ENCODE measurements at places on chromosomes 2 and 18.

GRCh38 chr2:10846110-10846861 lies 33.7 kb upstream of the PDIA6 start:
- no peak for DNase-seq

DNA sequence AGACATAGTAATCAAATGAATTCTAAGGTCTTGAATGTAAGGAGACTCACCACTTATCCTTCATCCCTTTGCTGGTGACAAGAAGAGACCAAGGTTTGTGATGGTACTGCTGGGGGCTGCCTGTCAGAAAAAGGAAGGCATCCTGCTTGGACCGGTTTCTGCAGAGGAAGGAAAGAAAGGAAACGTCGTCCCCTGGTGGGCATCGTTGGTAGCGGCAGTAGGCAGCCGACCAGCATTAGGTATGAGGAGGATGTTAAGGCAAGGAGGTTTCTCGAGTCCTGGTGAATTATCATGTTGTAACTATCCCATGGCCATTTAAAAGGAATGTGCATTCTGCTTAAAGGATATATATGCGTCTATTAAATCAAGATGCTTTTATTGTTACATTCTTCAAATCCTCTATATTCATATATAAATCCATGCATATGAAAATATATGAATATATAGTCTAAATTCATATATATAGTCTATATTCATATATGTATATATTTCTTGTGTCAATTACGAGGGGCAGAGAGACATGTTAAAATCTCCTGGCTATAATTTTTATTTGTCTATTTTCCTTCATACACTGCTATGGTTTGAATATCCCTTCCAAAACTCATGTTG lies 94.4 kb upstream of the TGFA start:
- DNase-seq = peak; percentile 55

DNA sequence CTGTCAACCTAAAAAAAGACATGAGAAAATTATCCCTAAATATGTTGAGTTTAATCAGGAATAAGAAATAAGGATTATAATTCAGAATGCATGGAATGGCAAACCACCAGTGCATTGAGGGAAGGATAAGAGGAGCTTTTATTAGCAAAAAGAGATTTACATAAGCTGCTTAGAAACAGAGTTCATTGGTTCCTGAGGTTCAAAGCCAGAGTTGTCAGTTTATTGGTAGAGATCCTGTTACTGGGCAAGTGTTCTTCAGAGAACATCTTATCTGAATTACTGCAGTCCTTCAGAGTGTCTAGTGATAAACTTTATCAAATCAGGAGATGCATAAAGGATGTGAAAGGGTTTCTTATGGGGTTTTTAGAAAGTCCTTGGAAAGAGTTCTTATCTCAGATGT lies 76.0 kb upstream of the MEX3C start:
- no peak for DNase-seq

- DNase-seq = no peak
Observed at GRCh38 chr2:32136097-32136496, 29.6 kb upstream of the SLC30A6 start.

DNA sequence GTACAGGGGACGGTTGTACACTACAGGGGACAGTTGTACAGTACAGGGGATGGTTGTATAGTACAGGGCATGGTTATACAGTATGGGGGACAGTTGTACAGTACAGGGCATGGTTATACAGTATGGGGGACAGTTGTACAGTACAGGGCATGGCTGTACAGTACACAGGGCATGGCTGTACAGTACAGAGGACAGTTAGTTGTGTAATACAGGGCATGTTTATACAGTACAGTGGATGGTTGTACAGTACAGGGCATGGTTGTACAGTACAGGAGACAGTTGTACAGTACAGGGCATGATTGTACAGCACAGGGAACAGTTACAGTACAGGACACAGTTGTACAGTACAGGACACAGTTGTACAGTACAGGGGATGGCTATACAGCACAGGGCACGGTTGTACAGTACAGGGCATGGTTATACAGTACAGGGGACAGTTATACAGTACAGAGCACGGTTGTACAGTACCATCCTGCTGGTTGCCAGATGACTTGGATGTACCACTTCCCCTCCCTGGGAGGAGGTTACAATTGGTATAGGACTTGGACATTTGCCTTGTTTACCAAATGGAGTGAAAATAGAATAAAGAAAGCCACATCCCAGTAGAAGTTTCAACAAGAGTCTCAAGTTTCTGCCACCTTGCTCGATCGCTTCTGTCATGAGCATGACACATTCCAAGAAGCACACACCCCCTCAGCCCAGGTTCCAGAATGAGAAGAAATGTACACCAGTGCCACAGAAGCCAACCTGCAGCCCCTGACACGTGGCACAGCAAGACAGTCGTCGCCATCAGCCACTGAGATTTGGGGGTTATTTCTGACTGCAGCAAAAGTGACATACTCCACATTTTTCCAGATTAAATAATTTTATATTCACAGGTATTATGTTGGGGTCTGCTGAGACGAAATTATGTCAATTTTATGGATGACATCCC lies 16.0 kb downstream of the CYRIA start:
- no peak for DNase-seq

- no peak for DNase-seq
Observed at GRCh38 chr18:35998967-35999366, 26.5 kb downstream of the RMP24 start.

DNA sequence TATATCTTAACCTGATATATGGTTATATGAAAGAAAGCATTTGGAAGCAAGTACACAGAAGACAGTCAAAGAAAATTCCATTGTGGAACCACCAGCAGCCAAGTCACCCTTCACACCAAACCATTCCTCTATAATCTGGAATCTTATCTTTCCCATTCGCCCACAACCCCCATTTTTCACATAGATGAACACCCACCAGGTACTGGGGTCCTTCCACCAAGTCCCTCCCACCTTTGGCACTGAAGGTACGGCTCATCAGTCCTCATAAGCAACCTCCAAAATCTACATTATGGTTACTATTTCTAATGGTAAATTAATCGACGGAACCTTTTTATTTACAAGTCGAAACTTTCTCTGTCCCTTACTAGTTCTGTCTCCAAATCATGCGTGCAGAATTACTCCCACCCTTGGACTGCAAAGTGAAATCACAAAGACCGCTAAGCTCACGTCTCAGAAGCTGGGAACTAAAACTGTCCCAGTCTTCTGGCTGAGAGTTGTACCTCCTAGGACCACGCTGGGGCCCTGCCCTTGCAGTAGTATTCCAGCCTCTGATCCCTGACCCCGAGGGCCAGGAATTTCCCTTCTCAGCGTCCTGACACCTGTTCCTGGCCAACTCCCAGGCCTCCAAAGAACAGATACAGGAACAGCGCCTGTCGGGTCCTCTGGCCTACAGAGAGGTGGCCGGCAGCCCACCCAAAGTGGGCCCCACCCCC lies 702 bp downstream of the OLA1 start:
- no peak for DNase-seq

DNA sequence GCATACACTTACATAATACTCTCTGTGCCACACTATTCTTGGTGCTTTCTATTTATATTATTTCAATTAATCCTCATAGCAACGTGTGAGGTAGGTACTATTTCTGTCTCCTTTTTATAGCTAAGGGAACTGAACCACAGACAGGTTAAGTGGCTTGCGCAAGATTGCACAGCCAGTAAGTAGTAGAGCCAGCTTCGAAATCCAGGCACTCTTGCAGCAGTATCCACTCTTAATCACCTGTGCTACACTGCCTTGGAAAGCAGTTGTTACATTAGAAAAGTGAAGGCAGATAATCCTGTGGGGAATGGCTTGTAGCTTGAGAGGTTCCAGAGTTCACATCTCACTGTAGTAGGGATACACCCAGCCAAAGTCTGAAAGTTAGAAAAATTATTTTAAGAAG lies 198.3 kb downstream of the LDLRAD4 start:
- DNase-seq = no peak

- DNase-seq = no peak
Observed at GRCh38 chr18:48207733-48208132, 201.4 kb downstream of the ZBTB7C start.

DNA sequence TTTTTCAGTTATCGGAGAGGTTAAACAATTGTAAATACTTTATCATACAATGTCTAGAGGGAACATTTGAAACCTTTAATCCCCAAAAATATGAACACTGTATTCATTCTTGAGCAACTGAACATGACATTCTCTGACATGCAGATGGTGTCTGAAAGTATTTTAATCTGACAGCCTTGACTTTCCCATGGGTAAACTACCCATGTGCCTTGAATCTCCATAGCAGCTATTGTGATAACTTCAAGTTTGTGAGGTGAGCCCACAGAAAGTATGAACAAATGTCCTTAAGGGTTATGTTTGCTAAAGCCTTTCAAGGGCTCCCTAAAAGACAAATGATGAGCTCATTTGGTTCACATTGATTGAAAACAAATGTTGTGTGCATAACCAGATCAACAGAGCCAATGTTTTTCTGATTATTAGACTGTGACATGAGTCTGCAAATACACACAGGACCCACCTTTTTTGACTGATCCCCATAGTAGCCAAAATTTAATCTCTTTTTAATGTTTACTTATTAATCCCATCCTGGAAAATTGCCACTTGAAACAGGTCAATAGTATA lies 1326.0 kb downstream of the LRP1B start:
- no peak for DNase-seq

DNA sequence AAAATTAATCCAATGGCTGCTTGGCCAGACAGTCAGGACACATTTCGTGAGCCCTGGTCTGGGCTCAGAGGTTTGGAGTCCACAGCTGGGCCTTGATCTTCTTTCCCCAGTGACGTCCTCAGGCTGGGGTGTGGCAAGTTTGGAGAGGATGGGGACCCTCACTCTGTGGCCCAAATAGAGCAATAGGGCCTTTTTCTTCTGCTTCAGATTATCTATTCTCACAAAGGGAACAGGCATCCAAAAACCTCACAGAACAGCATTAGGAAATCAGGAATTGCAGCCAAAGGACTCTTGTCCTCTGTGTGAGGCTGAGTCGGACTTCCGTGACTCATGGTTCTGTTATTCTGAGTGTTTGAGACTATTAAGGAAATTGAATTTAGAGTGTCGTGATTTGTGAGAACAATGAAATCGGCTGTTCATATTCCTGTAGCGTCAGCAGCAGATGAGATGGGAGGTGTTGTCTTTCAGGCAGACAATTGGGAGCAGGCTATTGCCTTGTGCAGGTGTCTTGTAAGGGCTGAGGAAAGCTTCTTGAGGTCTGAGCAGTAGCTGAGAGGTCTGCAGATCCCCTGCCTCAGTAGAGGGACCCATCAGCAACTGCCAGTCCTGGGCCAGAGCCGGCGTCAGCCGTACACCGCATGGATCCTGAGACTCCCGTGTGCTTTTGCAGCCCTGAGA lies 113.8 kb downstream of the SH3RF3 start:
- no peak for DNase-seq

DNA sequence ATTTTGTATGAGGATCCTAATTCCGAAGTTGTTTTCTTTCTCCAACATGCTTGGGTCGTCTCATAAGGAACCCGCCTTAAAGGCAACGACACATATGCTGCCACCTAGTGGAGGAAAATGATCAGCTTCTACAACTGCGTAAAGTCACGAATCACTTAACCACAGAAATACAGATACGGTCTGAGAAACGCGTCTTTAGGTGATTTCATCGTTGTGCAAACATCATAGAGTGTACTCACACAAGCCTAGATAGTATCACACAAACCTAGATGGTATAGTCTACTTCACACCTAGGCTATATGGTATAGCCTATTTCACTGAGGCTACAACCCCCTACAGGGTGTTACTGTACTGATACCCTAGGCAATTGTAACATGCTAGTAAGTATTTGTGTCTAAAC lies 13.1 kb downstream of the GNLY start:
- peak; percentile 21 for DNase-seq

DNA sequence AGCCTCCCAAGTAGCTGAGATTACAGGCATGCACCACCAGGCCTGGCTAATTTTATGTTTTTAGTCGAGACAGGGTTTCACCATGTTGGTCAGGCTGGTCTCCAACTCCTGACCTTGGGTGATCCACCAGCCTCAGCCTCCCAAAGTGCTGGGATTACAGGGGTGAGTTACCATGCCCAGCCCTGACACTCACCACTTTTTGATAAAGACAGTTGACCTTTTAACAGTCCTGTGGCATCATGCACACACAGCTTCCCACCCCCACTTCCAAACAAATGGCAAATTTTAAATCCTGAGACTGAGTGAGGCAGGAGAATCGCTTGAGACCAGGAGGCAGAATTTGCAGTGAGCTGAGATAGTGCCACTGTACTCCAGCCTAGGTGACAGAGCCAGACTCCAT lies 6.2 kb upstream of the DNAJB2 start:
- DNase-seq = no peak

DNA sequence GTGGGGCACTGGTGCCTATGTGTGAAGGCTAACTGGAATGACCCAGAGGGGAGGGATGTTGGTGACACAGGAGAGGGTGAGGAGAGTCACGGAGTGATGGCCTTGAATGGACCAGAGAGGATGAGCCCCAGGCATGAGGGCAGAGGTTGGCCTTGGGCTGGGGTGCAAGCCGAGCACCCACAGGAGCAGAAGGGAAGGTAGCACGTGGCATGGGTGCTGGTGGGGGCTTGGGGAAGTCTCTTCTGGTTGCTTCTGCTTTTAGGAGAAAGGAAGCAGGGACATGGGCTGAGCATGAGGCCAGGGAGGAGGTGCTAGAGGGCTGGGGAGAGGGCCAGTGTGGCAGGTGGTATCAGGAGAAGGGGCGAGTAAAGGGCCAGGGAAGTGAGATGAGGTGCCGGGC lies 183.8 kb downstream of the DYSF start:
- DNase-seq = no peak

DNA sequence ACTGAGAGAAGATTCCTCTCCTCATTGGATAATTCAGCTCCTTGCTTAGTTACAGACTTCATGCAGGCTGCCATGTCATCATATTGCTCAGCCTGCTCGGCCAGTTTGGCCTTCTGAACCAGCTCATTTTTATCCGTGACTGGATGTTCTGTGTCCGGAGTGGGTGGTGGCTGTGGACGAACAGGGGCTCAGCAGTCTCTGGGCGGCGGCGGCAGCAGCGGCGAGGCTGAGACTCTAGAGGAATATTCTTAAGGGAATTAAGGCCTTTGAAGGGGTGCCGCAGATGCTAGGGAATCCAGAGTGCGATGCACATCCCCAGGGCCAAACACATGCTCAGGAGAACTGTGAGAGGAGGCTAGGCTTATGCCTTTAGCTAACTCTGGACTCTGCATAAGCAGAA lies 97.9 kb upstream of the GYPC start:
- no peak for DNase-seq

DNA sequence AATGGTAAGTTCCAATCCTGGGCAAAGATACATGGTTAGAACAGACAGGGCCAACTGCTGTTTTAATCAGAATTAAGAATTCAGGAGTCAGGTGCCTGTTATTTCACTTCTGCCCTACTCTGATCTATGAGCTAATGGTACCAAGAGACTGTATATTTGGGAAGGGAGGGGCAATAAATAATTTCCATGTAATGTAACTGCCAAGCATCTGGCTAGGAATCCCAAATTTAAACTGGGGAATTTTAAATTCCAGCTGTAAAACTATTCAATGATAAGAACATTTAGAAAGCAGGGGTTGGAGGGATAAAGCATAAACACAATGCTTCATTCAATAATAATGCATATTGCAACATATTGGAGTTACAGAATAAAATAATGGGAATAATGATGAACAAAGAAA lies 49.7 kb downstream of the SCN7A start:
- no peak for DNase-seq

Data from stimulated activated CD4-positive, alpha-beta T cell treated with anti-CD3 and anti-CD28 coated beads, Interleukin-15, amount 100 ng/mL, for 1 hour (primary cell).